ENCODE measurements at places on chromosomes 13 and 19. TPM values are rescaled to one million over a fixed set of nuclear protein-coding genes. Genes with fewer than 3 reads are reported as not detected.

GRCh38 chr13:30819136-30819888 is 84.0 kb downstream of the ALOX5AP start:
- no peak for DNase-seq

DNA sequence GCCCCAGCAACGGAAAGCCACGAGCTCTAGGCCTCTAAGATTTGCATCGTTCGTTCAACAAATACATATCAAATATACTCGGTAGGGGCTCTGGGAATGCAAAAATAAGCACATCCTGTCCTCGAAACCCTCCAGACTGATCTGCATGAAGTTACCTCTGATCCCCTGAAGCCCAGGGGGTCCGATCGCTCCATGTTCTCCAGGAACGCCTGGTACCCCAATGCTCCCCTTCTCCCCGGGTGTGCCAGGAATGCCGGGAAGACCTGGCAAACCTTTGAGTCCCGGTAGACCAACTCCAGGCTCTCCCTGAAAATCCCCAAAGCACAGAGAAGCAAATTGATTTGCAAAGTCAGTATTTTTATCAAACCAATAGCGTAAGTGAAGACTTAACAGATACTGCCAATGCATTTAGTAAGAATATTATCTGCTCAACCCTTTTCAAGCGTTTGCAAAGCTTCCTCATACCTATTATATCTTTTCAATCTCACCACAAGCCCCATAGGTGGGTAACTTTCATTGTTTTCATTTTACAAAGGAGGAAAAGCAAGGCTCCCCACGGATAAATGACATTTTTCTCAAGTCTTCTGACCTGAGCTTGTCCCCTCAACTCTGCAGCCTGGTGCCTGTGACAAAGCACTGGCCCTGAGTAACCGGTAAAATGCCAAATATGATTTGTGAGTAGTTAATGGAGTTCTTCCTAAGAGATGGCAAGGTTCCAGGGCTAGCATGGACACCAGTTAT is 127.7 kb downstream of the COL4A1 start:
- no peak for DNase-seq

- DNase-seq = no peak
These were observed 4.4 kb upstream of the INTS6 start for GRCh38 chr13:51457086-51457815.

DNA sequence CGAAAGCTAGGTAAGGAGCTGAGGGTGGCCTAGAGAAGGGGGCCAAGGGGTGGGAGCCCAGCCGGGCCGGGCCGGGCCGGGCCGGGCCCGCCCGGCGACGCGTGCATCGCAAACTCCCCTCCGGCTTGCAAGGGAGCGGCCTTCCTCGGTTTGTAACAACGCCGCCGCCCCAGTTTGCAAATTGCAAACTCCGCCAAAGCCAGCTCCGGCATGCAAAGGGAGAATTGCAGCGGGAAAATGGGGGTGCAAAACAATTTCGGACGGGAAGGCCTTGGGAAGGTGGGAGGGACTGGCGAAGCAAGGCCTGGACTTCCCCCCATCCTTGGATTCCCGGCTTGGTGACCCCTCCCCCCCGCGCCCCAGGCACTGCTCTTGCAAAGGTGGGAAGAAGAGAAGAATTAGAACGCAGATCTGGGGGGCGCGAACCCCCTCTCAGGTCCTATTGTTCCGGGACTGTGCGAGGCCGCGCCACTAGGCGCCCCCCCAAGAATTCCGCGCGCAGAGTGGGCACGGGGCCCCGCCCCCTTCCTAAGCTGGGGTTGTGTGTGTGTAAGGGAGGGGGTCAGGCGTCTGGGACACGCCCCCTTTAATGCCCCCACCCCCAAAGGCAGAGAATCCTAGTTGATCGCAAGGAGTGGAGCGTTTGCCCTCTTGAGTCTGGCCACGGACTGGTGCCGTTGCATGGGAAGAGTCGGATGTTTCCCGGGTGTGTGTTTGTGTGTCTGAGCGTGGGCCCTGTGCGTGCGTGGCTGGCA is 926 bp downstream of the PRR12 start:
- DNase-seq = peak; percentile 65

The CNMD gene
- total RNA-seq = not detected

GRCh38 chr13:44540761-44541434 is 35.2 kb downstream of the TSC22D1 start:
- no peak for DNase-seq

DNA sequence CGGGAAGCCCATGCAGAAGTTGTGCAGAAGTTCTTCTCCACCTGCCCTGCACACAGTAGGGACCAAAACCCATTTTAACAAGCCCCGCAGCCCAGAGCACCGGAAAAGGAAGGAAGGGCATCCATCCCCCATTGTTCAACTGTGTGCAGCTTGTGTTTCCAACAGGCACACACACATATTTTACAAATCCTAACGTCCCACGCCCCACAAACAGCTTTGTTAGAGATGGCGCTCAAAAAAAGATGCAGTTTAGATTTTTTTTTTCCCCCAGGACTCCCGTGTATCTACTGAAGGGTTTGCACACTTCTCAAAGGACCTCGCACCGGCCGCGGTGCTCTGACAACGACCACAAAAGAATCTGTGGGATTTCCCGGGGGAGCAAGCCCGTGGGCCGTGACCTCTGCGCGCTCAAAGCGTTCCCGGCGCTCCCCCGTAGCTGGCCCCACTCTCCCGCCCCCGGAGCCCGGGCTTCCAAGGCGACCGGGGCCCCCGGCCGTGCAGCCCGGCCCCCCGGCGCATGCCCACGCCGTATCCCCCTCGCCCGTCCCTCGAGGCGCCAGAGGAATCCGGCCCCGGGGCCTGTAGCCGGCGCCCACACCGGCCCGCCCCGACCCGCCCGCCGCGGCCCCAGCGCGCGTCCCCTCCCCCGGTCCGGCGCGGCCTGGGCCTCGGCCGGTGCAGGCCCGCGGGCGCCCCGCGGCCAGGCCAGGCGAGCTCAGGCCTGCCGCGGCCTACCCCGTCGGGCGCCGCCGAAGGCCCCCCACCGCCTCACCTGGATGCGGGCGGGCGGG is 523 bp downstream of the ELAVL1 start:
- no peak for DNase-seq

The THSD1 gene
- total RNA-seq = 13.3 TPM

- no peak for DNase-seq
These were observed 10.4 kb downstream of the LILRB4 start for GRCh38 chr19:54673222-54673621.

DNA sequence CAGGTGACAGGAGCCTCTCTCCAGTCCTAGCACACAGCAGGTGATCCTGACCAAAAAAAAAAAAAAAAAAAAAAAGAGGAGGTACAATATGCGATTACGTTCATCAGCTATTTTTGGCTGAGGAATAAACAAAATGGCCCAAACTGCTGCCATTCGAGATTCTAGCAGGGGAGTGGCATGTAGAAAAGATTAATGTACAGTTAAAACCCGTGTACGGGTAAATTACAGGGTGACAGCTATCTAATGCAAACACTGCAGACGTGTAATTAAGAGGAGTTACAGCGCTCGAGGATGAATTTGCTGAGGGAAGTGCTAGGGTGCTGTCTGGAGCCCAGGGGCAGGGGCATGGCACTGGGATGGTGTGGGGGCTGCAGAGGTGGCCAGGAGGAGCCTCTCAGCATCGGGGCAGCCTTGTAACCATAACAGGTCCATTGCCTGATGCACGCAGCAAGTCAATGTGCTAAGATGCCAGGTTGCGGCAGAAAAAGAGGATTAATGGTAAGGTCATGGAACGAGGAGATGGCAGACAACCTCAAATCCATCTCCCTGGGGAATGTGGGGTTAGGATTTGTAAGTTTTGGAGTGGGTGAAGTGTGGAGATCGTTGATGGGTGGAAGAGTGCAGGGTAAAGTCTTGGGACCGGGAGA is 17.4 kb downstream of the CHST8 start:
- no peak for DNase-seq

- no peak for DNase-seq
These were observed 22.0 kb downstream of the HDGFL2 start for GRCh38 chr19:4493929-4494690.

DNA sequence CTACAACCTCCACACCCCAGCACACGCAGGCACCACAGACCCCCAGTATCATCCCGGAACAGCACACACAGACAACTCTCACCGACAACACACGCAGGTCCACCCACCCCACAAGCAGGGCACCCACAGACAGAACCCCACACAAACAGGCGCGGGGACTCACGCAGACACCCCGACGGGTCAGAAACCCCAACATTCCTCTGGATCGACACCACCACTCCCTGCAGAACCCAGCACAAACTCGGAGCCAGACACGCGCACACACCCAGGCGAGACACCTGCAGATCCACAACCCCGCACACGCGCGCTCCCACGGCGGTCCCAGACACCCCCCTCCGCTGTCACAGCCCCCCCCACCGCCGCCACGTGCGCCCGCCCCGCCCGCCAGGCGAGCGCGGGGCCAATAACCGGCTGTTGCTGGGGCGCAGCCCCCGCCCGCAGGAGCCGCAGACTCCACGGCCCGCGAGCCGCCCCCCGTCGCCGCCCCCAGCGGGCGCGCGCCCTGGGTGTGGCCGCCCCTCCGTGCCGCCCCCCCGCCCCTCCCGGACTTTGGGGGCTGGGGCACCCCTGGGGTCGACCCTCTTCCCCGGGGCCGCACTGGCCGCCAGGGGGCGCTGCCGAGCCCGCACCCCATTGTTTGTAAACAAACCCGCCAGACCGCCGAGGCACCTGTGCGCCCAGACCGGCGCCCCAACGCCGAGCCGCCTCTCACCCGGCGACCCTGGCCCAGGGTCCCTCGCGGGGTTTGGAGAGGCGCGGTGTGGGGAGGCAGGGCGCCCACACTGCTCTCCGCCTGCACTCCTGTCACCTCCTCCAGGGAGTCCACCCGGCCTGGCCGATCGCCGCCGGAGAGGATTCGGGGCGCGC is 712 bp downstream of the BBC3 start:
- peak; percentile 52 for DNase-seq

DNA sequence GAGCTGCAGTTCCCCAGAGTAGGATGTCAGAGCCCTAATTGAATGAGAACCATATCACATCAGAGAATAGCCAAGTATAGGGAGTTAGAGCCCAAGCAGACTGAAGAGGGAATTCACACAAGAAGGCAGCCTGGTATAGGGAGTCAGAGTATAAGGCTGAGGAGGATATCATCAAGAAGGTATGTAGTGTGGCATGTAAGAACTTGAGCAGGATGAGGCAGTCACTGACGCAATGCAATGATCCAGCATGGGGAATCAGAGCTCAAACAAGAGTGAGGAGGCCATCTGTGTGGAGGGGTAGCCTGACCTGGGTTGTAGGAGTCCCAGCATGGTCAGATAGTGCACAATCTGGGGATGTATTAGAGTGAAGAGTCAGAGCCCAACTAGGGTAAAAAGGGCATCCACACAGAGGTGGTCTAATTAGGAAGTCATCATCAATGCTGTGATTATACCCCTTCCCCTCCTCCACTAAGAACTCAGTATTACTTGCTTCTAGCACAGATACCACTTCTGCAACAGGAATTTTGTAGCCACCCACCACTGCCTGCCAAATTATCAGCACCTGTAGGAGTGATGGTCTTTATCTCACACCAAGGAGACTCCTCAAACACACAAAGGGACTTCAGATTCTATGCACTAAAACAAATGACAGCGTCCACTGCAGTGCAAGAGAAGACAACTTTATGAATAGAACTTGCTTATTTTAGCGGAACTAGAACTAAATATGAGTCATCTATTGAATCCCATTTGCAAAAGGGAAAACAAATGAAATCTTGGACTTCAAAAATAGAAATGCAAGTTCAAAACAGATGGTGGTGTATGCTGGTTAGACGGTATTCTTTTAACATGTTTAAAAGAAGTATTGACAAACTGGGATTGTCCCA is 107.2 kb downstream of the FNDC3A start:
- peak; percentile 84 for DNase-seq

The ZNF573 gene
- total RNA-seq = 11.9 TPM

- no peak for DNase-seq
These were observed 3.3 kb upstream of the RASA3 start for GRCh38 chr13:114135731-114136171.

The TNFSF11 gene
- not detected for total RNA-seq

DNA sequence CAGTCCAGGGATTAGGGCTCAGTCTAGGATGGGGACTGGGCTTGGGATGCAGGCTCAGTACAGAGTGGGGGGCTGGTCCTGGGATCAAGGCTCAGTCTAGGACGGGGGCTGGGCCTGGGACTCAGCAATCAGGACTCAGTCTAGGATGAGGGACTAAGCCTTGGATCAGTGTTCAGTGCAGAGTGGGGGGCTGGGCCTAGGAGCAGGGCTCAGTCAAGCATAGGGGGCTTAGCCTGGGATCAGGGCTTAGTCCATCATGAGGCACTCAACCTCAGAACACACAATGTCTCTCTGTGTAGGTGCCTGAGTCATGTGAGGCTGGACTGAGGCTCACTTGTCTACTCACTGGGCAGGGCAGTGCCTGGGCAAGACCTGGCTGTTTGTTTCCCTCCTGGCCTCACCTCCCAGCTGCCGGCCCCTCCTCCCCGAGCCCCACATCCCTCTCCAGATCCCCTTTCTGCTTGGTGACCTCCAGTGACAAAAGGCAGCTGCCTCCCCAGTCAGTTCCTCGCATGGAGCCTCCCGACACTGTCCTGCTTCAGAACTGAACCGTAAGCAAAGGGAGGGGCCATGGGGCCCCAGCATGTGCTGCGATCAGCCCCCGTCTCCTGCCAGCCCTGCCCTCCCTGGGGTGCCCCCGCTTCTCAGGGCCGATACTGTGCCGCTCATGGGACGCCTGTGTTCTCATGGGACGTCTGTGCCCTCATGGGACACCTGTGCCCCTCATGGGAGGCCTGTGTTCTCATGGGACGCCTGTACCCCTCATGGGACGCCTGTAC is 6.5 kb upstream of the S1PR4 start:
- peak; percentile 33 for DNase-seq

- no peak for DNase-seq
These were observed 41.6 kb upstream of the ZNF730 start for GRCh38 chr19:23075031-23075733.

DNA sequence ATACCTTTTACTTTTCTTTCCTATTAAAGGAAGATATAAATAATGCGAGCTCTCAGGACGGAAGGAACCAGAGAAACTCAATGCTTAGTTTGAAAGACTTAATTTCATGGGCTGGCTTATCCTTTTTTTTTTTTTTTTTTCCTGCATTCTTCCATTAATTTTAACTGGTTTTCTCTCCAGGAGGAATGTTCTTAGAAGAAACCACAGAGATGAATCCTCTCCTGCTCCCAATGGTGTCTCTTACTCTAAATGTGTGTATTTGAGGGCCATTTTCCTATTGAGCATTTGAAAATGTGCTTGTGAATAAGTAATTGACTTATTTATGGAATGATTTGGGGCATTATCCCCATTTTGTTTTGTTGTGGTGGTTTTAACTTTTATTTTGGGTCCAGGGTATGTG is 494.9 kb downstream of the FOXO1 start:
- DNase-seq = no peak

The SHISA2 gene
- 1.2 TPM for total RNA-seq

The MUC16 gene
- total RNA-seq = 0.05 TPM

The PLPPR3 gene
- not detected for total RNA-seq

DNA sequence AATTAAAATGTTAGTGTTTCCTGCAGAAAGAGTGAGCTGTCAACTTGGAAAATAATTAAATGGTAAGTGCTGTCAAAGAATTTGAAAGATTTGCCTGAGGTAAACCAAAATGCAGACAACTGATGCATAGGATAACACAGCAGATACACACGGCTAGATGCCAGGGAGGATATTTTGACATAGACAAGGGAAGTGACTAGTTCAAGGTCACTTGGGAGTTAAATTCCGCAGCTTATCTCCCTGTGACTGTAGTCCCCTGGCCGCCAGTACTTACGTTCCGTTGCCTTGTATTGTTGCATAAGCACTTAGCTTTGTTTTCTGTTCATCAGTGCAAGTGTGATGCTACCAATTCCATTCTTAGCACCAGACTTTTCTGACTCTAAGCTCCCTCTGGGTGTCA is 247.3 kb upstream of the MAB21L1 start:
- DNase-seq = no peak

Measured in MCF 10A (cell line).